Lung microvascular endothelial cell (primary cell): ENCODE measurements at places on chromosomes 1 and 21. TPM values are rescaled to one million over a fixed set of nuclear protein-coding genes. Genes with fewer than 3 reads are reported as not detected.
A peak's percentile ranks its signal among the peaks of the same experiment; 100 is the strongest.

DNA sequence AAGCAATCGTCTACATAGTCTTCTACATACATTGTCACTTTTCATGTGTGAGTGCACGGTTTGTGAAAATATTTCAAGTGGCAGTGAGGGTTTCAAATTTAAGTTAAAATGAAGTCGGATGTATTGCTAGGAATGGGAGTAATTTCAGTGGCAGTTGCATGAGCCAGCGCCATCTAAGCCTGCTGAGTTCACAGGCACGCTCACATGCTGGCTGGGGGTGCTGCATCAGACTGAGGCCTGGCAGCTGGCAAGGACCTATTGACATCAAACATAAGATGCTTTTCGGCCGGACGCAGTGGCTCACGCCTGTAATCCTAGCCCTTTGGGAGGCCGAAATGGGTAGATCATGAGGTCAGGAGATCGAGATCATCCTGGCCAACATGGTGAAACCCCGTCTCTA lies 80.7 kb downstream of the UBE4B start:
- no peak for DNase-seq

DNA sequence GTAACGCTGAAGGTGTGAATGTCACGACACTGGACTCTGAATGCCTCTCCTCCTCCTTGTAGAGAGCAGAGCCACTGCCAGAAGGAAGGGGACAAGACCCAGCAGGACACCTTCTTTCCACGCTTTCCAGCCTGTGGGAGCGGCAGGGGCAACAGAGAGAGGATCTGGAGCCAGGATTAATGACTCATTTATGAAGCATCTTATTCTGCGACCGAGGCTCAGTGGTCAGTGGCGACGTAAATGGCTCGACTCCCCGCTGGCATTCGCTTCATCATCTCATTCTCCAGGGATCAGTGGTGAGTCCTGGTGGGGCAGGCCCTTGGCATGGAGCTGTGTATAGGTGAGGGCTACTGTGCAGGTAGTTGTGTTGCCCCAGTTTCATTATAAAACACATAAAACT lies 4.6 kb downstream of the SLC37A1 start:
- DNase-seq, result no peak

GRCh38 chr1:156655151-156655903 lies 13.4 kb downstream of the BCAN start:
- no peak for DNase-seq

The KAZN gene
- total RNA-seq, result 0.22 and 0.60 TPM in 2 replicates

The SPRR1A gene
- total RNA-seq, result not detected in 2 replicates

DNA sequence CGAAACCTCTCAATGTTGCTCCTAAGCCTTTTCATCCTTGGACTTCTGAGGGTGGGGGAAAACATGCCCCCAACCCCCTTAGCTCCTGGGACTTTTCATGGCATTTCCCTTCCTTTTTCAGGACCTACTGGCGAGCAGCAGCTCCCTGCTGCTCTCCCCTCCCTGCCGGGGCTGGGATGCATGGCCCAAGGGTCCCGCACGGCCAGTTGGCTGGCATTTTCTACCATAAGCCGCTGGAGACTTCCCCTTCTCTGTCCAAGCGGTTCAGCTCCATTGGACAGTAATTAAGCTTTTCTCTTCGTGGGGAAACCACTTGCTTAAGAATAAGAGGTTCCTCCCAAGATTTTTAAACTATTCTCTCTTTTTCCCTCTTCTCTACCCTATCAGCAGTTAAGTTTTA lies 52.8 kb downstream of the FCRL5 start:
- no peak for DNase-seq

GRCh38 chr1:22745669-22746585 lies 35.3 kb downstream of the EPHB2 start:
- DNase-seq, result peak; percentile 49

GRCh38 chr1:104953555-104953954 lies 1203.9 kb downstream of the AMY1C start:
- no peak for DNase-seq

The CCDC27 gene
- not detected in 2 replicates for total RNA-seq

The MARCKSL1 gene
- total RNA-seq, result 101 and 118 TPM in 2 replicates

The GJB5 gene
- total RNA-seq, result not detected in 2 replicates

DNA sequence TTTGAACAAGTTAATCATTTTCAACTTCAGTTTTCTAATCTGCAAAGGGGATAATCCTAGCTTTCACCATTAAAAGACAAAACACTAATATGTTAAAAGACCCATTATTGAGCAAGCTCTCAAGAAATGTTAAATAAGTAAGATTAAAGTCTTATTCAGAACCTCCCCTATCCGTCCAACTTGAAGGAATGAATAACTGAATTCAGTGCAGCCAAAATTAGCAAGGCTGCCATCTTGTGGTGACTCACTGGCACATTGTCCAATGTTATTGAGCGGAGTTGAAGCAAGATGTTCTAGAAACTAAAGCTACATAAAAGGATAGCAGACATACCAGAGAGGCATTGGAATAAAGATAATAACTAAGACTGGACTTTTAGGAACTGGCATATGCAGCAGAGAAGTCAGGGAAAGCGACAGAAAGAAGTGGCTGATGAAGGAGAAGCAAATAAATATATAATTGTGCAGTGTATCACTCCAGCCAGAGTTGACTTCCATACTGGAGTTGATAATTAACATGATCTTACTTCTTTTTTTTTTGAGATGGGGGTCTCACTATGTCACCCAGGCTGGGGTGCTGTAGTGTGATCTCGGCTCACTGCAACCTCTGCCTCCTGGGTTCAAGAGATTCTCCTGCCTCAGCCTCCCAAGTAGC lies 8.2 kb upstream of the CAP1 start:
- peak; percentile 73 for DNase-seq

DNA sequence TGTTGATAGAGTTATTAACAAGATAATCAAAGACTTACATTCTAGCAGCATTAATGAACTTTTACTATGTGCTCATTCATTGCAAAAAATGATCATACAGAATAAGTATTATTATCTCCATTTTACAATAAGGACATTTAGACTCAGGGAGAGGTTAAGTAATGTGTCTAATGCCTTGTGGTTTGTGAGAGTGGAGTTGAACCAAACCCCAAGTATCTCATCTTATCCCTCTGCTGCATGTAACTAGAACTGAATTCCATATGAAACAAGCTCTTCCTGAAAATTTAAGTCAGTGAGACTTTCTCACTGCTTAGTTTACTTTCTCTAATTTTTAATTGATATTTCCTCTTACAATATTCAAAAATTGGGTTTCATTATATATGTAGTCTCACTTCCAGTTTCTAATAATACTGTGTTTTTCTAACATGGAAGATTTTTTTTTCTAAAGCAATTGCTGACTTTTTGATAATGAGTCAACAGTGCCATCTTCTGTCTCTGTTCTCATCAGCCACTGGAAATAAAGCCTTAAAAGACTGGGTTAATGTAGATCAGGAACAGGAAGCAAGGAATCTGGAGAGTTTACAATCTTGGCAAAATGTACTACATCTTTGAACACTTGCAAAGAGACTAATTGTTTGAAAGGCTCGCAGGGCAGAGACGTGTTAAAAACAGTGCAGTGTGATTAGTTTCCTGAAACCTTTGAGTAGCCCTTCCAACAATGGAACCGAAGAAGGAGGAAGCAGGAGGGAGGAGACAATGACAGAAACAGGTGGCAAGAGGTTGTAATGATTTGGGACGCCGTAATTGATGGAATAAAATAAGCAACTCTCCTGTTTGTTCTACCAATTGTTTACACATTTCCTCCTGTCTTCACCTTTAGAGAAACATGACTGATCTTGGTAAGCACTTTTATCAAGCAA lies 567.6 kb downstream of the MRPL39 start:
- no peak for DNase-seq

The LY9 gene
- not detected in 2 replicates for total RNA-seq

DNA sequence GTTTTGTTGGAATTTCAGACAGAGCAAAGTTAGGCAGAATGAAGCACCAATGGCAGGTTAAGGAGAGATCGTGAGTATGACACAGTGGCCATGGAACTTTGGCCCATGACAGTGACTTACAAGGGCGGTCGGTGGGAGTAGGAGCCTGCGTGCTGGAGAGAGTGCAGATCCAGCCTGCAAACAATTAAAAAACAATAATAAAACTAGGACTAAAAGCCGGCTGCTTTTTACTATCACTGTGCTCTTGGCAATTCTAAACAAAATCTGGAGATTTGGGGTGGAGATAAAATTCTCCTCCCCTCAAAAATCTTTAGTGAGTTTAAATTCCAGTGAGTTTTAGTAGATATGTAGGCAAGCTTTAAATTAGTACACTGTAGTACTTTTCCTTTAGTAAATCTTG lies 96.9 kb downstream of the DHRS3 start:
- no peak for DNase-seq

The KRTAP13-2 gene
- total RNA-seq, result not detected in 2 replicates

The PARS2 gene
- 3.1 and 3.8 TPM in 2 replicates for total RNA-seq

The UBE2U gene
- 0.20 TPM in 1 of 2 replicates, not detected in the other for total RNA-seq

- DNase-seq, result no peak
Observed at GRCh38 chr1:153976819-153977249, 640 bp downstream of the JTB start.

- peak; percentile 71 for DNase-seq
Observed at GRCh38 chr1:44217809-44218410, 4.6 kb downstream of the DMAP1 start.

The IL10 gene
- total RNA-seq, result not detected in 2 replicates

DNA sequence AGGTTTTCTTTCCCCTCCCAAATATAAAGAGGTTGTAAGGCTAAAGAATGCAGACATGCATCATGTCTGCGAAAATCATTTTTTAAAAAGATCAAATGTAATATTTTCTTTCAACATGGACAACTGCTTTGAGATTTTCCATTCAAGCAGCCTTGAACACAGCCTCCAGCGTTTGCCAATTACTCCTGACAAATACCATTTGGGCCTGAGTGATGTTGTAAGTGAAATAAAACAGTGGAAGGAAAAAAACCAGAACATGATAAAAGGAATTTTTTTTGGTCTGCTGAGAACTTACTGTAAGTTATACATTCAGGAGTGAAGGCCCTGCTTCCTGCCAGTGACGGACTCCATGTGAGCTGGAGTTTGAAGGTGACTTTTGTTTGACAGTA lies 37.2 kb downstream of the SETD4 start:
- no peak for DNase-seq

The URB2 gene
- 6.1 and 10.7 TPM in 2 replicates for total RNA-seq

DNA sequence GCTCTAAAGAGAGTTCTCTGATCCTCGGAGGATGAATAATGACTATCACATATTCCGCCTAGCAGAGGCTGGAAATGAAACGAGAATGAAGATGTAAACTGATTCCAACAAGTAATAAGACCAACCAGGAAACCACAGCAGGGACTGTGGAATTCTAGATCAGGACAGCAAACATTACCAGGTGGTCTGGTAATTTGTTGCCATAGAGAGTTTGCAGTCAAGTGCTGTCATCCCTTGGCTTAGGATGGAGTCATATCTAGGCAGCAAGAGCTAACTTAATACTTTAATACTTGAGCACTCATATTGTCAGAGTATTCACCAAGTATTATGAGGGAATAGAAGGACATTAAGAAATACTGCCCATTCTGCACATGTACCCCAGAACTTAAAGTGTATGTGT lies 45.1 kb upstream of the MUTYH start:
- DNase-seq, result no peak

DNA sequence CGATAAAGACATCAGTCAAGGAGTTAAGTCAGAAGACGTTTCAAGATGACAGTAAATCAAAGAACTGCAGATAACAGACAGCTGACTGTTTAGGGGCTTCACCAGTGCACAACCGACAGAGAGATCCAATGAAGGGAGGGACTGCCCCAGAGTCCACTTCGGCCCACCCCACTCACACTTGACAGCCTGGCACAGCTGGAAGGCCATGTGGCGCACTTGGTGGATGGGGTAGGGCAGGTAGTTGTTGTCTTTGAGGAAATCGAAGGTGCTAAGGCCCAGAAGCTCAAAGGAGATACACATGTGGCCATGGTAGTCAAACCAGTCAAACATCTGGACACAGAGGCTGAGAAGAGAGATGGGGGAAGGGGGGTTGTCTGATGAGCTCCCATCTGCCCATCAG lies 4.4 kb upstream of the SCAMP3 start:
- DNase-seq, result no peak

The PALMD gene
- total RNA-seq, result 22.2 and 30.3 TPM in 2 replicates

The NBPF20 gene
- total RNA-seq, result 1.1 and 1.8 TPM in 2 replicates

The SERPINC1 gene
- not detected in 2 replicates for total RNA-seq

GRCh38 chr1:180031664-180032063 lies 77.1 kb downstream of the CEP350 start:
- no peak for DNase-seq

The ECE1 gene
- 93.1 and 121 TPM in 2 replicates for total RNA-seq

The TMEM81 gene
- total RNA-seq, result 0.87 and 2.0 TPM in 2 replicates

The LEFTY2 gene
- total RNA-seq, result not detected in 2 replicates

The CAMK2N1 gene
- total RNA-seq, result 0.40 and 0.87 TPM in 2 replicates

The ERG gene
- 39.7 and 50.8 TPM in 2 replicates for total RNA-seq

DNA sequence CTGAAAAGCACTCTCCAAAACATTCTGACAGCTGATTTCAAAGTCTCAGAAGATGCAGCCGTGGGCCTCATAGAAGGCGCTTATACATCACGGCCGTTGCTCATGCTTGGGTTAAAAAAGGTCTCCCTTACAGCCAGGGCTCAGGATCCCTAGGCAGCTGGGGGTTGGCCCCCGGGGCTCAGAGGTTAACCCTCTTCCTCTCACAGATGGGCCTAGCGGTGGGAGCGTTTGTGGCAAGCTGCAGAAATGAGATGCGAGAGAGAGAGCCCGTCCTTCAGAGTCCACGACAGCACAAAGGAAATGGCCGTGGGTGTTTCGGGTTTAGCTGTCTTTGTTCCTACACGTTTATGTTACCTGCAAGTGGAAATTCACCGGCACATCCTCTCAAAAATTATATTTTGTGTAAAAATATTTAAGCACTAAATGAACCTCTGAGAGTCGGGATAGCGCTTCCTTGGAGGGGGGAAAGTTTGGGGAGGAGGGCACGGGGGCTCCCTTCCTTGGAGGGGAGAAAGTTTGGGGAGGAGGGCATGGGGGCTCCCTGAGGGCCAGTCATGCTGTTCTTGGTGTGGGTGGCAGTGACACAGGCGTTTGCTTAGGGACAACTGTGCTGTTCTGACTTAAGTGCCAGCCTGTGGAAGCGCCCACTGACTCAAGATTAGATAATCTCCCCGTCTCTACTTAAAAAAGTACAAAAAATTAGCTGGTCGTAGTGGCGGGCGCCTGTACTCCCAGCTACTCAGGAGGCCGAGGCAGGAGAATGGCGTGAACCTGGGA lies 20.5 kb upstream of the PRDM15 start:
- DNase-seq, result no peak

The AMY2B gene
- total RNA-seq, result 0.65 and 1.8 TPM in 2 replicates

The ATP1A4 gene
- not detected in 2 replicates for total RNA-seq

GRCh38 chr1:15066191-15066590 lies 87.4 kb upstream of the TMEM51 start:
- DNase-seq, result no peak

- no peak for DNase-seq
Observed at GRCh38 chr1:97563926-97564325, 356.9 kb downstream of the DPYD start.

DNA sequence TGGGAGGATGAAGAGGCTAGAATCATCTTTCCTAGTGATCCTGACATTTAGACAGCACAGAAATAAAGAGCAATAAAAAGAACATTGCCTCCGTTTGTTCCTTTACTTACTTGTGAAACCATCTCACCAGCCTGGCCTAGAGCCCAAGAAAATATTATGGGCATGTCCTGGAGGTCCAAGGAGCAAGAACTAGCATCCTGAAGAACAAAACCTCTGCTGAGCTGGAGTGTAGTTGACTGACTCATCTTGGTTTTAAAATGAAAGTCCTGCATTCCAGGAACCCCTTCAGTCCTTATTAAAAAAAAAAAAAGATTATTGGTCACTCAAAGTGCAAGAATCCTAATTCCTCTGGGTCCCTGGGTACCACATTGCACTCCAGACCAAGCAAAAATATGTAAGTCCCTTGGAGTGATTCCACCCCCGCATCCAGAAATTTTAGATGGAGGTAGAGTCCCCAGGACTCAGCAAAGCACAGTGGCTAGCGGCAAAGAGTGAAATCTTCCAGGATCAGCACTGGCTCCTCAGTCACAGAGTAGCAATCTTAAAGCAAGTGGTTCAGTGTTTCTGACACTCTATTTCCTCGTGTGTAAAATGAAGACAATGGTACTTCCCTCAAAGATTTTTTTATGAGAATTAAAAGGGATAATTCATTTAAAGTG lies 7.0 kb downstream of the SMCP start:
- DNase-seq, result no peak
